ENCODE measurements at places on chromosomes 7 and 10. TPM values are rescaled to one million over a fixed set of nuclear protein-coding genes. Genes with fewer than 3 reads are reported as not detected.

MYH16 gene
- polyA plus RNA-seq = 0.33 TPM

CTAGE8 gene
- polyA plus RNA-seq = 0.38 TPM

SLC26A4 gene
- 0.11 TPM for polyA plus RNA-seq

CUTC gene
- 49.6 TPM for polyA plus RNA-seq

TLX1 gene
- not detected for polyA plus RNA-seq

GALNT17 gene
- polyA plus RNA-seq = not detected

DNA sequence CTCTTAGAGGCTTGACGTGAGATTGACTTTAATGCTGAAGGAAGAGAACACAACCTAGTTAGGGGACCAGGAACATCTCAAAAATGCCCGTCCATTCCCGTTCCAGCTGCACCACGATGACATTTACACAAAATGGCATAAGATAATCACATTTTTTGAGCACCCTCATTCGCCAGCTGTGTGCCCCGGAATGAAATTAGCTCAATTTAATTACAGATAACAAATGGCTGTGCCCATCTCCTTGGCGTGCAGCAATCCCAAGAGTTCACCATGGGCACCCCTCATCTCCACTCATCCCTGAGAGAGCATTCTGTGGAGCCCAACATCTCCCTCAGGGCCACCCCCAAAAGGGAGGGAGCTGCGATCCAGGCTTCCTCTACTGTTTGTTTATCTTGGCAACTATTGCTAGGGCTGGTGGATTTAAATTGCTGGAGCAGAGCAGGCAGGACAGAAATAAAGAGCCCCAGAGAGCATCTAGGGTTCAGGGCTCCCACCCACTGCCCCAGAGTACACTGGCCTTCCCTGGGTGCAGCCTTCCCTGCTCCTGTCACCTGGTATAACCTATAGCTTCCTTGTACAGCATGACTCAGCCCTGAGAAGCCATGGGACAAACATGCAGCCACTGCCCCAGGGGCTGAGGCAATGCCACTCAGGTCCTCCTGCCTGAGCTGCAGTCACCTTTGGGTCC lies 263.5 kb downstream of the ZEB1 start:
- H3K4me3 ChIP-seq = no peak overlapping the region
- no peak for DNase-seq

DNA sequence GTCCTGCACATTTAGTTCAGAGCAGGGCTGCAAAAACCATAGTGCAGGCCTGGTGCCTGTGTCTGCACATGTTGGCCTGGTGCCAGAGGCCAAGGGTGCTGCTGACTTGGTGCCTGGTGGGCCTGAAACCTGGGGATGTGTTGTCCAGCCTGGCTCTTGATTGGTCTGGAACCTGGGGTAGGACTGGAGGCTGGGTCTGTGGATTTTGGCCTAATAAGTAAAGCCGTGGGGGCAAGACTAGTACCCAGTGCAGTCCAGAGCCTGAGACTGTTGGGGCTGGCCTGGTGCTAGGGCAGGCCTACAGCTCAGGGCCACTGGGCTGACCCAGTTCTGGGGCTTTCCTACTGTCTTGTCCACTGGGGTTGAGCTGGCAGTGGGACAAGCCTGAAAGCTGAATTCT lies 817.9 kb downstream of the DNAJB9 start:
- no peaks in the 10 kb centered on the region for H3K27me3 ChIP-seq
- H3K36me3 ChIP-seq = no peaks in the 10 kb centered on the region
- no peak overlapping the region for H3K27ac ChIP-seq
- H3K4me3 ChIP-seq = no peak overlapping the region

DNA sequence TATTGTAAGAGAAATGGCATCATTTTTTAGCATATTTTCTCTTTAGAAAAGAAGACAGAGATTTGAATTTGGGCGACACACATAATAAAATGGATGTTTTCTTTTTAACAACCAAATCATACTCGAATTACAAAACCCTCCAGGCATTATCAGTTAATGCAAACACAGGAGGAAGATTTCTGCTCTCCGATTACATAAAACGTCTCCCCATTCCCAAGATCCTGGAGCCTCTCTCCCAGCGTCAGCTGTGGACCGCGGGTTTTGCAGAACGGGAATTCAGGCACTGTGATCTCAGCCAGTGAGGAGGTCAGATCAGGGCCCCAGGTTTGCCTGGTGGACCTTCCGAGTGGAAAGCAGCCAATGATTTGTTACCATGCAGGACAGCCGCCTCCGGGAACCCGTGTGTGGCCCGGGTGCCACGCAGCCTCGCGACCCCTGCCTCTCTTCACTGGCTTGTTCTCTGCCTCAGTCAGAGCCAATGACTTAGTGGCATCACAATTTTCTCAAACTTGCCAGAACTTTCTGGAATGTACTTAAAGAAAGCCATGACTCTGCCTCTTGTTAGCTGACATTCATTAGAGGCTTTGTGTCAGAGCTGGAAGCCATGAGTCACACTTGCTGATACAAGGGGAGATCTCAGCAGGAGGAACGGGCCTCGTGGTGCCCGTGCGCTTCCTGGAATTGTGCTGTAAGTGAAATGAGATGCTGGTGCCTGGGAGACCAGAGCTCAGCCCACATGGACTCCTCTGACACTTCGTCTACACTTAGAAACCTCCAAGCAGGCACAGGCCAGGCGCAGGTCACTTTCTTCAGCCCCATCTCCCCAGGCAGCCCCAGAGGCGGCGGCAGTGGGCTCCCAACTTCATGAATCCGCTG lies 246.1 kb downstream of the KLF6 start:
- H3K27ac ChIP-seq = no peak overlapping the region
- H3K36me3 ChIP-seq = no peaks in the 10 kb centered on the region
- no peaks in the 10 kb centered on the region for H3K27me3 ChIP-seq
- no peak overlapping the region for H3K4me3 ChIP-seq
- no peak for DNase-seq
- no peaks in the 10 kb centered on the region for H3K4me1 ChIP-seq

DNA sequence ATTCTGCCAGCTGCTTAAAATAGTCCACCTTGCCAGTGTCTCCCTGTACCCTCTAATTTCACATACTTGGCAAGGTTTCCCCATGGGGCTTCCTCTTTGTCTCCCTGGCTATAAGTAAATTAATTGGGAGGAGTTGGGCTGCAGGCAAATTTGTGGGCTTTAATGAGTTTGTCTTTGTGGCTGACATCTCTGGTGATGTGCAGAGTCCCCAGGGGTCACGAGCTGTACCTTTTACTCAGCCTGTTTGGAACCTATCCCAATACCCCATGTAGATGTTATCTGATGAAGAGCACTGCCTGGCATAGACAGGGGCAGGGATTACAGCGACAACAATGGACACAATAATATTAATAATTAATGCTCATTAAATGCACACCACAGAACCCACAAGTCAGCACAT lies 132.5 kb downstream of the SLIT1 start:
- peaks cover 8% of the 10 kb centered on the region for H3K4me1 ChIP-seq
- no peaks in the 10 kb centered on the region for H3K36me3 ChIP-seq
- H3K27me3 ChIP-seq = no peaks in the 10 kb centered on the region
- DNase-seq = no peak
- H3K27ac ChIP-seq = no peak overlapping the region

- no peaks in the 10 kb centered on the region for H3K27me3 ChIP-seq
- H3K4me1 ChIP-seq = no peaks in the 10 kb centered on the region
These were observed at the start of gene TAX1BP1 for GRCh38 chr7:27739909-27740448. Gene TAX1BP1, plus strand, starts transcription at chr7:27740162. Its CDS starts 8,363 bp downstream, at chr7:27748525.

- H3K4me1 ChIP-seq = no peaks in the 10 kb centered on the region
- no peak overlapping the region for H3K4me3 ChIP-seq
- H3K36me3 ChIP-seq = no peaks in the 10 kb centered on the region
- no peak for DNase-seq
- H3K27ac ChIP-seq = no peak overlapping the region
These were observed 647.9 kb downstream of the CNTNAP2 start for GRCh38 chr7:146764458-146764857.

DNA sequence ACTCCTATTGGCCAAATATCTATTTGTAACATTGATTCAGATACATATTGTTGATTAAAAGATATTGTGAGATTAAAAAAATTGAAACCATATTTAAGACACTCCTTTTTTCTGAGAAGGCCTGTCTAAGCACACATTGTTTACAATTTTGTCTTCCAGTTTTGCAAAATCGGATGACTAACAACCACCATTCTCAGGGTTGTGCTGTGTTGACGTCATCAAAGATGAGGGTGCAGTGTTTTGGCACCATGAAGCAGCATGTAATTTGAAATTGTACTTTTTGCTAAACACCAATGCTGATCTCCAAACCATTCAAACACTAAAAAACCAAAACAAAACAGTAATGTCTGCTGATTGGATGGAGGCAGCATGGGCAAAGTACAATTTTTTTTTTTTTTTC lies 7.4 kb downstream of the CREB5 start:
- no peaks in the 10 kb centered on the region for H3K36me3 ChIP-seq
- H3K4me1 ChIP-seq = no peaks in the 10 kb centered on the region
- no peak for DNase-seq
- no peak overlapping the region for H3K27ac ChIP-seq
- no peaks in the 10 kb centered on the region for H3K27me3 ChIP-seq

GRCh38 chr10:21272643-21273399 lies 252.7 kb downstream of the SKIDA1 start:
- H3K27ac ChIP-seq = no peak overlapping the region
- 0 out of 2 replicates have a peak, but pooled peaks cover 2% of the 10 kb centered on the region for H3K27me3 ChIP-seq
- no peaks in the 10 kb centered on the region for H3K4me1 ChIP-seq
- no peak for DNase-seq

DNA sequence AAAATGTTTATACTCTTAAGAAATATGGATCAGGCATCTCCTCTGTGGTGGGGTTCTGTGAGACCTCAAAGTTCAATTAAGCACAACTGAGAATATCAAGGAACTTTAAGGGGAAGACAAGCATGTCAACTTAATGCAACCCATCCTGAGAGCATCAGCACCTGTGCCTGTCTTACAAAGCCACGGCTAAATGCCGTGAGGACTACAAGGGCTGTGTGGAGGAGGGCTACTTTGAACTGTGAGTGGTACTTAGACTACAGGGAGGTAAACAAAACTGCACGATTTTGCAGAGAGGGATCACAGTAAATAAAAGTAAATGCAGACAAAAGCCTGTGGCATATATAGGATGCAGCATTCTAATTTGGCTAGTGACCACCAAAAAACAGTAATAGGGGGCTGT lies 139.1 kb downstream of the ATE1 start:
- DNase-seq = no peak
- no peaks in the 10 kb centered on the region for H3K27me3 ChIP-seq
- no peak overlapping the region for H3K4me3 ChIP-seq
- no peaks in the 10 kb centered on the region for H3K4me1 ChIP-seq
- no peak overlapping the region for H3K27ac ChIP-seq

GRCh38 chr7:149175150-149175549 lies 20.2 kb upstream of the ZNF282 start:
- no peak overlapping the region for H3K27ac ChIP-seq
- no peaks in the 10 kb centered on the region for H3K4me1 ChIP-seq
- DNase-seq = no peak
- H3K4me3 ChIP-seq = no peak overlapping the region
- H3K27me3 ChIP-seq = no peaks in the 10 kb centered on the region
- H3K36me3 ChIP-seq = peaks cover 22% of the 10 kb centered on the region

DNA sequence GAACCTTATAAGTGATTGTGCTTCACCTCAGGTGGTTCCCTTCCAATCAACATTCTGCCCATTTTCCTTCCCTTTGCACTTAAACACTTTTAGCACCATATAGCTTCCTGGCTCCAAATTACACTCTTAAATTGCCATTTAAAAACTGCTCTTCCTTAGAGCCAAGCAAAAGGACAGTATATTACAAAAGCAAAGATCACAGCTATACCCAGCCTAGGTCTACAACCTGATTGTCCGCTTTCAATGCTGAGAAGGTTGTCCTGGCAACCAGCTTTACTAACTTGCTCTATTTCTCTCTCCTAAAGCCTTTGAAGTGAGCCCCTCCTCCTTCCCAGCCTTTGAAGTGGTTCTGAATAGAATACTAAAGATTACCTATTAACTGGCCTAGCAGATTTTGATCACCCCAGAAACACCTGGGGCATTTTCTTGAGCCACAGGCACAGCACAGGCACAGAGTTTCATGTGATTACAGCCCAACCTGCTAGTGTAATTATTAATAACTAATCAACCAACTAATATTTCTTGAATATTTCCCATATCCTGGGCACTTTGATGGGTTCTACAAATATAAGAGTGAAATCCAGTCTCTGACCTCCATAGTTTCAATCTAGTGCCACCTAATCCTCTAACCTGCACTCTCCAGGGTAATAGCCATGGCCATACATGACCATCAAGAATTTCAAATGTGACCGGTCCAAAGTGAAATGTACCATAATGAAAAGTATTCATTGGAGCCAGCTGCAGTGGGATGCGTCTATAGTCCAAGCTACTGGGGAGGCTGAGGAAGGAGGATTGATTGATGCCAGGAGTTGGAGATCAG lies 63.6 kb upstream of the TRIM24 start:
- DNase-seq = peak; percentile 53
- H3K27ac ChIP-seq = no peak overlapping the region
- H3K36me3 ChIP-seq = no peaks in the 10 kb centered on the region
- no peaks in the 10 kb centered on the region for H3K4me1 ChIP-seq
- H3K27me3 ChIP-seq = no peaks in the 10 kb centered on the region

DNA sequence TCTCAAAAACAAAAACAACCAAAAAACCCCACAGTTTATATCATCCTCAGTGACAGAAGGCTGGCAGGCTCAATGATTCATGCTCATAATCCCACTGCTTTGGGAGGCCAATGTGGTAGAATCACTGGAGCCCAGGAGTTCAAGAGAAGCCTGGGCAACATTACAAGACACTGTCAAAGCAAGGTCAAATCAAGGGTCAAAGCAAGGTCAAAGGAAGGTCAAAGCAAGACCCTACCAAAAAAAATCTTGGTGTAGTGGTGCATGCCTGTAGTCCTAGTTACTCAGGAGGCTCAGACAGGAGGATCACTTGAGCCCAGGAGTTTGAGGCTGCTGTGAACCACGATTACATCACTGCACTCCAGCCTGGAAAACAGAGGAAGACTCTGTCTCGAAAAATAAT lies 14.2 kb upstream of the NPC1L1 start:
- H3K4me3 ChIP-seq = no peak overlapping the region
- DNase-seq = no peak
- no peaks in the 10 kb centered on the region for H3K27me3 ChIP-seq
- H3K36me3 ChIP-seq = no peaks in the 10 kb centered on the region

DNA sequence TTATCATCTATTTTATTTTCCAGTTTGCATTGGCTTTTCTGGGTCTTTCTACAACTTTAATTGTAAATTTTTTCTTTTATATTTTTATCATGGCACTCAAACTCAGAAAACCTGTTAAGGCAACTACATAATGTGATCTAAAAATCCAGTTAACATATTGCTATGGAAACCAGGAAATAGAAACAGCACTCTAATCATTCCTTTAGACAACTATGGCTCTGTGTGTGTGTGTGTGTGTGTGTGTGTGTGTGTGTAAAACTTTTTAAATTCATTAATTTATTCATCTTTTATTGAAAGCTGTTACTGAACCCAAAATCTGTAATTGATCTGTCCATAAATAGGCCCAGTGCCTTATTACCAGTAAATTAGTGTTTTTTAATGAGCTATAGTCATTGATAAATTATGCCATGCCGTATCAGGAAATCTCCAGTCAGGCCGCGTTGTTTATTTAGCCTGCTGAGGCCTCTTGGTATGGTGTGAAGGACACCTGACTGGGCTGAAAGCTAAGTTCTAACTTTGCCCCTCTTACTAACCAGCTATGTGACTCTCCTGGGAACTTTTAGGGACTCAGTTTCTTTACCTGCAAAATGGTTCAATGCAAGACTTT lies 1.5 kb upstream of the MET start:
- no peak overlapping the region for H3K4me3 ChIP-seq
- H3K27ac ChIP-seq = no peak overlapping the region
- no peaks in the 10 kb centered on the region for H3K36me3 ChIP-seq
- H3K27me3 ChIP-seq = peaks cover 11% of the 10 kb centered on the region
- DNase-seq = no peak
- 0 out of 2 replicates have a peak, but pooled peaks cover 3% of the 10 kb centered on the region for H3K4me1 ChIP-seq
